ENCODE measurements at places on chromosomes 6 and 20.

DNA sequence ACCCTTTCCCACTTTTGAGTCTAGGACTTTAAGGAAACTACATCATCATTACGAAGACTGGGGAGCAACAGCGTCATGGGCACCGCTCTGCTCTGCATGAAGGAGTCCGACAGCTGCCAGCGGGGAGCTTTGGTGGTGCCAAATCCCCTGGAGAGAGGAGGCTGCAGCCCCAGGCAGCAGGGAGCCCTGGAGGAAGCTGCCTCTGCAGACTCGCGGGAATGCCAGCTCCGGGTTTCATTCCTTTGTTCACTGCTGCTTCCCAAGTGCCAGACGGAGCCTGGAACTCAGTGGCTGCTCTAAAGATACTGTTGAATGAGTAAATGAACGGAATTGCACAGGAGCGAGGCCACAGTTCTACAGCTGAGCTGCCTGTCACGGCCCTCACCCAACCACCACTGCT is 196.5 kb upstream of the THBS2 start:
- no peak for DNase-seq

DNA sequence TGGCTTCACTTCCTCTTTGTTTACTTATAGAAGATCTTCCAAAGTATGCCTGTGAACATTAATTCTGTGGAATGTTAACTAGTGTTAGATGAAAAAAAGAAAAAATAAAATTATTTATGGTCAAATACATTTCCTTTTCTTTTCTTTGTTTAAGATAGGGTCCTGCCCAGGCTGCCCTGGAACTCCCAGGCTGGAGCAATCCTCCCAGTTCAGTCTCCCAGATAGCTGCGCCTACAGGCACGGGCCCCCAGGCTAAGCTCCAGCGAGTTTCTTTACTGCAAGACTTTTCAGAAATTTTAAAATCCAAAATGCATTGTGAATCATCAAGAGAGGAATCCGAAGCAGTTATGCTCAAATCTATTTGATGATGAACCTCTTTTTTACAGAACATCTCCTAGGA is 39.3 kb upstream of the IL20RA start:
- no peak for DNase-seq

DNA sequence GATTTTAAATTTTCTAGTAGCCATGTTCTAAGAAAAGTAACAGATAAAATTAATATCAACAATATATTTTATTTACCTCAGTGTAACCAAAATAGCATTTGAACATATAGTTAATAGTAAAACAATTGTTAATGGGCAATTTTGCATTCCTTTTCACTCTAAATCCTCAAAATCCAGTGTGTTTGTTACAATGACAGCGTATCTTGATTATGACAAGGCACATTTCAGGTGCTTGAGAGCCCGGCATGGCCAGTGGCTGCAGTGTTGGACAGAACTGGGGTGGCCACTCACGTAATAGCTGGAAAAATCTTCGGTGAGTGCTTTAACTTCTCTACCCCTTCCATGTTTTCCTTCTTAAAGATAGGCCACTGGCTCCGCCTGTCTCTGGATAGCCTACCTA is 248.0 kb upstream of the RREB1 start:
- DNase-seq, result no peak

DNA sequence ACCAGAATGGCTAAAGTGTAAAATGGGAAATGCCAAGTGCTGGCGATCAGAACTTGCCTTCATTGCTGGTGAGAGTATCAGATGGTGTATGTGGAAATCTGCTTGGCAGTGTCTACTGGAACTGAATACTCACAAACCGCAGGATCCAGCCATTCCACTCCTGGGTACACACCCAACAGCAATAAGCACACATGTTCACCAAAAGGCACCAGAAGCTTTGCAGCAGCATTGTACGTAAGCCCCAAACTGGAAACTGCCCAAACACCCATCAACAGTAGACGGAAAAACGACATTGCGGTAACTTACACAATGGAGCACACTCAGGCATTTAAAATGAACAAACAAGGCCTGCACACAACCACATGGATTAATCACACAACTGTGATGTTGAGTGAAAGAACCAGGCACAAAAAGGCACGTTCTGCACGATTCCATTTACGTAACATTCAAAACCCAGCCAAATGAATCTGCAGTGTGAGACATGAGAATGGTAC is 37.3 kb upstream of the BPIFA2 start:
- DNase-seq, result no peak

DNA sequence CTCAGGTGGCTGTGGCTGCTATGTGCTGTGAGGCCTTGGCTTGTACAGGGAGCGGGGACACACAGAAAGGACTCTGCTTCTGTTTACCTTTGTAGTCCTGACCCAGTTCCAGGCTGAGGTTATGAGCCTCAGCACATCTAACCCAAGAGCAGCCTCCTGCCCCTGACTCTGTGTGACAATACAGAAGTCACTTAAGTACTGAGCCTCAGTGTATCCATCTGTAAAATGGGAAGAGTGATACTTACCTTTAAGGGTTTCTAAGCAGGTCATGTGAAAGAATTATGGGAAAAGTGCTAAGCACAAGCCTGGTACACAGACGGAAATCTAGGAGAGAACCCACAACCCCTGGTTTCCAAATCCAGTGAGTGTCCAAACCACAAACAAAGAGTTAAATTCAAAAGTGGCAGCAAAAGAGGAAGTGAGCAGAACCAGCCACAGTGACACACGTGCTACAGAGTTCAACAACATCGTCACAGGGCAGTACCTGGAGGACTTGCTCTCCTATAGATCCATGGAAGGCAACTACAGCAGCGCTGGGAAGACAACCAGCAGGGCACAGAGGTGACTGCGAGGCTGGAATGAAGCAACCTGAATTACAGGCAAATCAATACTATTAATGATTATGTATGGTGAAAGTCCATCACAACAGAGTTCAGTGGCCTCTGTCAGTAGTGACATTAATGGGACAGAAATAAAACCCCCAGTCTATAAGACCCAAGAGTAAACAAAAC is 12.5 kb downstream of the TRIM26 start:
- peak; percentile 87 for DNase-seq

DNA sequence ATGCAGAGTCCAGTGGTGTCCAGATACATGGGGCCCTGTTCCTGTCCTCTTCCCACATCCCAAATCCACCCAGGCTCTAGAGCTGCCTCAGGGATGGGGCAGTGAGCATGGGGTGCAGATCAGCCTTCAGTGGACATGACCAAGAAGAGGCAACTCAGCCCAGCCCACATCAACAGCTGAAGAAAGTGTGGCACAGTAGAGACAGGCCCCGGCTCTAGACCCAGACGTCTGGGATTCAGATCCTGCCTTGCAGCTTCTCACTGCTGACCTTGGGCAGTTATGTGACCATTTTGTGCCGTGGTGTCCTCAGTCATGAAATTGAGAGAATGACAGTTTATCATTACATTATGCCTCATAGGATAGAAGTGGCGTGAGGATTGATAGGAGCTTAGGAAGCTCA is 54.6 kb upstream of the CST7 start:
- no peak for DNase-seq

Measured in OCI-M1 (cell line).